ENCODE measurements at places on chromosomes 12 and 14. TPM values are rescaled to one million over a fixed set of nuclear protein-coding genes. Genes with fewer than 3 reads are reported as not detected.

GRCh38 chr12:121110211-121110940 is 22.3 kb upstream of the P2RX7 start:
- peak; percentile 60 for DNase-seq

The PPP1R1A gene
- total RNA-seq = 0.20 TPM

The PTPRB gene
- total RNA-seq = not detected

DNA sequence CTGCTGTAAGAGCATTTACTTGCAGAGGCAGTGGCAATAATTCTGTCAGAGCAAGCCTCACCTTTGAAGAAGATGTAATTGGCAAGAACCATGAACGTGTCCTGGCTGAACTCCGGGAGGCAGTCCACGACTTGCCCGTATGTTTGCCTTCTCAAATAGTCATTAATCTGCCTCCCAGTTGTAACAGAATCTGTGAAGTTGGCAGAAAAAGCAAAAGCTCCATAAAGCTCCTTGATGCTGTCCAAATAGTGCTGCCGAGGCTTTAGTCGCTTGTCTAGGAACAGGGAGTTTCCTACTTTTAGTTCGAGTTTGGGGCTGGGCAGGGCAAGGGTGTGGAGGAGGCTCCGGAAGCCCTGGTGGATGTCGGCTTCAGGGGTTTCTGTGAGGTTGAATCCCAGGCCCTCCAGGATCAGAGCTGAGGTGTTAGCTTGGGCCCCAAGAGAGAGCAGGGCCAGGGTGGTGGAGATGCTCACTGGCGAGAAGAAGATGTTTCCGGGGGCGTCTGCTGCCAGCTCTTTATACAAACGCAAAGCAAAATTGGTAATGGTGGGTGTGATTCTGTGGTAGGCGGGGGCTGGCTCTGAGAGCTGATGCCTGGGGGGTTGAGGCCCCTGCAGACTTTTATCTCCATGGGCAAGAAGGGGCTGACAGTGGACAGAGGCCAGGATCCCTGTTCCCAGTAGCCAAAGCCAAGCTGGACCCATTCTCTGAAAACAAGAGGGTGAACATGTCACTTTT is 4.4 kb downstream of the SERPINA11 start:
- DNase-seq = no peak

GRCh38 chr14:57747036-57747435 is 118.9 kb downstream of the SLC35F4 start:
- DNase-seq = no peak

DNA sequence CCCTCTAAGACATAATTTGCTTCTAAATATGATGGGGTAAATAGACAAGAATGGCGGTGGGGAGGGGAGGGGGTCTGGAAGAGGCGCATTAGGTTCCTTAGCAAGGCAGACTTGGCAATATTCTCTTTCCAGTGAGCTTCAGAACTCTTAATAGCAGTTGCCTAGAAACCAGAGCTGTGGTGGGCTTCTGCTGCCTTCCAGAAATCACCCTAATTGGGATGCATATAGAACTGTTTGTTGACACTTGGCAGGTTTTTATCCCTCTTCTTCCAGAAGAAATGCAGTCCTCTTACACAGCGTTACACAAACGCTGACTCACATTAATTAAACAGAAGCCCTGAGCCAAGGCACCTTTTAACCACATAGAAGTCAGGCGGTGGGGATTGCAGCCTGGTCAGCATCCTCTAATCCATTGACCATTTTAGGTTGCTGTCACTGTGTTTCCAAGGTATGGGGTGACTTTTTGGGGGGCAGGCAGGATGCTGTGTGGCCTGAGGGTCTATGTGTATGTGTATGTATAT is 114.1 kb downstream of the CCDC60 start:
- DNase-seq = no peak

The SPRING1 gene
- 65.6 TPM for total RNA-seq

DNA sequence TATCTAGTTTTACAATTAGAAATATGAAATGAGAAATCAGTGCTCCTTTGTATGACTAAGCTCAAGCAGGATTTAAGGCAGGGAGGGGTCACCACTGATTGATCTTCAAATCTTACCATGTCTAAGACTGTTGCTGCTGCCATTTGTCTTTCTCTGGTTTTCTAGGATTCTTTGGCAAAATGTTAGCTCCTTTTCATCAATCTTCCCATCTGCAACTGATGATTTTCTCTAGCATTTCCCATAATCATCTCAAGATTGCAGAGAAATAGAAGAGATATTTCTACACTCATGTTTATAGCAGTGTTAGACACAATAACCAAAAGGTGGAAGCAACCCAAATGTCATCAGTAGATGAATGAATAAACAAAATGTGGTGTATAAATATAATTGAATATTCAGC is 175.0 kb downstream of the RAD51B start:
- DNase-seq = no peak

The CLEC7A gene
- not detected for total RNA-seq
